Uterine smooth muscle cell (primary cell): ENCODE measurements at places on chromosomes 13 and 19. TPM values are rescaled to one million over a fixed set of nuclear protein-coding genes. Genes with fewer than 3 reads are reported as not detected.

Gene ZNF570
- 7.0 and 7.6 TPM in 2 replicates for total RNA-seq

Gene PSG6
- total RNA-seq: 0.11 TPM in 1 of 2 replicates, not detected in the other

Gene YIPF2
- total RNA-seq: 98.9 and 144 TPM in 2 replicates

Gene URAD
- not detected in 2 replicates for total RNA-seq

Gene SPTBN4
- total RNA-seq: 4.4 and 7.4 TPM in 2 replicates

Gene RASAL3
- 0.12 TPM in 1 of 2 replicates, not detected in the other for total RNA-seq

Gene ZNF560
- 0.11 and 0.75 TPM in 2 replicates for total RNA-seq

Gene TPTE2
- not detected in 2 replicates for total RNA-seq
